ENCODE measurements at places on chromosomes 16 and 17.

DNA sequence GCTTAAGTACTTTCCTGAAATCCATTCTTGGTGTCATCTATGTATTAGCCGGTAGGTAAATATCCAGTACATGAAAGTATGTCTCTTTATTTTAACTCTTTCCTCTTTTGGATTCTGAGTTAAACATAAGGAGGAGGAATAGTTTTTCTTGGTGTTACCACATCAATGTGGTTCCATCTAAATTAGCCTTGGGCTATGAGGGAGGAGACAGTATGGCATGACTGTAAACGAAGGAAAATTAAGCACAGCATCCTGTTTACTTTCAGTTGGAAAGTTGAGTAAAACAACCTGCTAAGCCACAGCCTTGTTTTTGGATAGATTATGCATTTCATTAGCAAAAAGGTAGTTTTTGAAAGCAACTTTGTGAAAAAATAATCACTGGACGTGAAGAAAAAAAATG lies 693.0 kb upstream of the SOX9 start:
- no peak for DNase-seq

DNA sequence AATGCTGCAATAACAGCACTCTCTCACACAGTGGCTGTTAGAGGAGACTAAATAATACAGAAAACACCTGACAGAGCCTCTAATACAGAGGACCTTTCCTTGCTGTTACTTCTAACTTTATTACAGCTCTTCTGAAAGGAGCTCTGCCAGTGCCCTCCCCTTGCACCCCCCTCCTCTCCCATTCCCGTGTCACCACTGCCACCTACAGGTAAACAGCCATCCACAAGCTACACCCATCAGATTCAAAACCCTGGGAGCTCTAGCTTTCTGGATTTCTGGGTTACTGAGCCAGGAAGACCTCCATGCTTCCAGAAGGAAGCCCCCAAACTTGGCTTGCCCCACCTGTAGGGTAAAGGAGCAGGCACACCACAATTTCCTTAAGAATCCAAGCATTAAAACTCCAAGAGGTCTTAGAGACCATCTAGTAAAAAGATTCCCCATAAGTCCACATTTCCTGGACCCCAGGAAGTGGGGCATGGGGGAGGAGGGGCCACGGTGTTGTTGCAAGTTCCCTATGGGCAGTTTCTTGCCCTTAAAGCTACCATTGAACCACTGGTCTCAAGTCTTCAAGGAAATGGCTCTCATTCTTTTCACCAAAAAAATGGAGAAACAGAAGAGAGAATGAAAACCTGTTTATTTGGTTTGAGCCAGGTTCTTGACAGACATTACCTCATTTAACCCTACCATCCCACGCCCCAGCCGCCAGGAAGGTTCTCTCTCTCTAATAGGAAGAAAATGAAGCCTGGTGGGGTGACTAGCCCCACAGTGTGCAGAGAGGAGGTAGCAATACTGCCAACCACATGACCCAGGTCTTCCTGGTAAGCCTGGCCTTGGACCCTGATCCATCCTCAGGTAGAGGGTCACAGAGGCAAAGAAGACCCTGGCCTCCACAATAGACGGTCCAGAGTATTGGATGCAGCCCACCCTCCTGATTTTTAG lies 52.8 kb downstream of the TOM1L2 start:
- peak; percentile 50 for DNase-seq

DNA sequence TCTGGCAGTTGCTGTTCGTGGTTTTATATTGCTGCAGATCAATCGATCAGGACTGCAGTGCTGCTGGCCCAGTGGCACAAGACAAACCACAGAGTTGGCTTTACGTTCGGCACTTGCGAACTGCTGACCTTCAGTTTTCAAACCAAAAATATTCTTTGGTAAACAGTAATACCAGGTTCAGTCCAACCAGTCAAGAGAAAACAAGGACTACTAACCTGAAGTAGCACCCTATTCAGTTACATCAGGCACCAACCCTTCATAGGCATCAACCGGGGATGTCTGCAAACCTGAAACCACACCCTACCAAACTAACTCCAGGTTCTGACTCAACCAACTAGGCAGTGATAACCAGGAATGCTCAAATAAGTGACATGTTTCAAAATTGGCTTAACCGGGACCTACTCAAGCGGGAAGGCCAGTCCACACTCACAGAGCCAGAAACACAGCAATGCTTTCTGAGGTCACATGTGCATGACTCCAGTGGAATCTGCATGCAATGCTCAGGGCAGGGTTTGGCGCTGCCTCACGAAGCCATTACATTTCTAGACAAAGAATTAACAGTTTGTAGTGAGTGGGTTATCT lies 91.1 kb downstream of the SMG6 start:
- DNase-seq, result no peak

GRCh38 chr17:20935740-20936139 lies 107.1 kb downstream of the USP22 start:
- no peak for DNase-seq

- no peak for DNase-seq
Observed at GRCh38 chr17:36498560-36499300, 12.2 kb downstream of the ZNHIT3 start.

DNA sequence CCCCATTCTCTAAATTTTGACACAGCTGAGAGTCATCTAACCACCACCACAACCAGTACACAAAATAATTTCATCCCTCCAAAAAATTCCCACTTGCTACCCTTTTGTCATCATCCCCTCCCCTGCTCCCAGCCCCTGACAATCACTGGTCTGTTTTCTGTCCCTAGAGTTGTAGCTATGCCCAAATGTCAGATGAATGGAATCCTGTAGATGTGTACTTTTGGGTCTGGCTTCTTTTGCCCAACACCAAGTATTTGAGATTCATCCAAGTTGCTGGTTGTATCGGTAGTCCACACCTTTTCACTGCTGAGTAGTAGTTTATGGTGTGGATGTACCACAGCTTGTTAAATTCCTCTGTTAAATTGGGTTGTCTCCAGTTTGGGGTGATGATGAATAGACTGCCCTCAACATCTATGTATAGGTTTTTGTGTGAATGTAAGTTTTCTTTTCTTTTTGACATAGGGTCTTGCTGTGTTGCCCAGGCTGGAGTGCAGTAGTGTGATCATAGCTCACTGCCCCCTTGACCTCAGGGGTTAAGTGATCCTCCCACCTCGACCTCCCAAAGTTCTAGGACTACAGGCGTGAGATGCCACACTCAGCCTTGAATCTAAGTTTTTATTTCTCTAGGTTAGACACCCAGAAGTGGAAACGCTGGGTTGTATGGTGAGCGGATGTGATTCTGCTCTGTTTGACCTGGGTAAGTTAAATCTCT lies 14.6 kb upstream of the RMI2 start:
- no peak for DNase-seq

DNA sequence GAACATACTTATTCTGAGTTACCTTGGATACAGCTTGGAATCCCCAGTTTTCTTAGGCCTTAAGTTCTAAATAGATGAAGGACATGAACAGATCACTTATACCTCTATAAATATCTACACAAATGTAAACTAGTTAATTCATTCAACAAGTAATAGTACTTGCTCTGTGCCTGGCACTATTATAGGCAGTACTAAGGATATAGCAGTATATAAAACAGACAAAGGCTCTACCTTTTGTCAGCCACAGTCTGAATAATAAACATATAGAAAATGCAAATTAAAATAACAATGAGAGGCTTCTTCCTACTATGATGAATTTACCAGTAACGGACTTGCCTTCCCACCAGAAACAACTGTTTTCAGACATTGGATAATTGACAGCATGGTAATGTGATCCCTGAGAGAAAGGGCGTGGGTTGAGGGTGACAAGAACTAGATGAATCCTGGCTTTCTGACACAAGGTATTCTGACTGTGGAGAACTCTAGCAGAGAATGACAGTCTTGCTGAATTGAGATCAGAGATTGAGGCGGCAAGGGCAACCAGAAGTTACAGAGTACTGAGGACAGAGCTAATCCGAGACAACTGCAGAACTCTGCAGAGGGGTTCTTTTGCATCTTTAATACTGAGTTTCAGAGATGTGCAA lies 170.5 kb downstream of the TANC2 start:
- DNase-seq, result no peak

GRCh38 chr17:40482722-40483121 lies 18.7 kb downstream of the TNS4 start:
- DNase-seq, result no peak

DNA sequence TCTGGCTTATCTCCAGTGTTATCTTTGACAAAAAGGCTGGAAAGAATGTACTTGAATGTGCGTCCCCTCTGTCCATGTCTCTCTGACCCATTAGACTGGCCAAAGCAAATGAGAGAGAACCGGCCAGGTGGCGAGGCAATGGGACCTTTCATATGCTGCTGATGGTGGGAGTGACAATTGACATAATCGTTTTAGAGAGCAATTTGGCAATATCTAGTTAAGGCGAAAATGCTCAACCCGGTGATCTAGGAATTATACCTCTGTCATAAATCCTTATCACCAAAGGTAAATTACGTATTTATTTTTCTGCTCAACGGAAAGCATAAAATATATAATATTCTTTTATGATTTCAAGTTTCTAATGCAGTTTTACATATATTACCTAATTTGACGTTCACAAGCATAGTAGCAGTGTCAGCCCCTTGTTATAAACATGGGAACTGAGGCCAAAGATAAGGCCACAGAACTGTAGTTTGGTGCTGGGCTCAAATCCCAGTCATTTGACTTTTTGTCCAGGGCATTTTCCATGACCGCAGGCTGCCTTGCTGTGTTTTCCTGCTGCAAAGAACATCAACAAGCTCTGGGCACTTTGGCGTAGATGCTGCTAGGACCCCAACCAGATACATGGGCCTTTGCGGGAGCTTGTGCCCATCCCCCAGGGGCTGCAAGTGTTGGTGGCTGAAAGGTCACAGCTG lies 14.7 kb upstream of the SDK2 start:
- DNase-seq, result no peak

DNA sequence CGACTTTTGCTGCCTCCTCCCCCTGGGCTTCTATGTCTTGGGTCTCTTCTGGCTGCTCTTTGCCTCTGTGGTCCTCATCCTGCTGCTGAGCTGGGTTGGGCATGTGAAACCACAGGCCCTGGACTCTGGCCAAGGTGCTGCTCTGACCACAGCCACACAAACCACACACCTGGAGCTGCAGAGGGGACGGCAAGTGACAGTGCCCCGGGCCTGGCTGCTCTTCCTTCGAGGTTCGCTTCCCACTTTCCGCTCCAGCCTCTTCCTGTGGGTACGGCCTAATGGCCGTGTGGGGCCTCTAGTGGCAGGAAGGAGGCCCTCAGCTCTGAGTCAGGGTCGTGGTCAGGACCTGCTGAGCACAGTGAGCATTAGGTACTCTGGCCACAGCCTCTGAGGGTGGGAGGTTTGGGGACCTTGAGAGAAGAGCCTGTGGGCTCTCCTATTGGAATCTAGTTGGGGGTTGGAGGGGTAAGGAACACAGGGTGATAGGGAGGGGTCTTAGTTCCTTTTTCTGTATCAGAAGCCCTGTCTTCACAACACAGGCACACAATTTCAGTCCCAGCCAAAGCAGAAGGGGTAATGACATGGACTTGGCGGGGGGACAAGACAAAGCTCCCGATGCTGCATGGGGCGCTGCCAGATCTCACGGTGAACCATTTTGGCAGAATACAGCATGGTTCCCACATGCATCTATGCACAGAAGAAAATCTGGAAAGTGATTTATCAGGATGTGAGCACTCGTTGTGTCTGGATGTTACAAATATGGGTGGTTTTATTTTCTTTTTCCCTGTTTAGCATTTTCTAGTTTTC lies 2.3 kb downstream of the GP1BA start:
- no peak for DNase-seq

GRCh38 chr16:16910666-16911065 lies 531.7 kb downstream of the NPIPA7 start:
- no peak for DNase-seq

DNA sequence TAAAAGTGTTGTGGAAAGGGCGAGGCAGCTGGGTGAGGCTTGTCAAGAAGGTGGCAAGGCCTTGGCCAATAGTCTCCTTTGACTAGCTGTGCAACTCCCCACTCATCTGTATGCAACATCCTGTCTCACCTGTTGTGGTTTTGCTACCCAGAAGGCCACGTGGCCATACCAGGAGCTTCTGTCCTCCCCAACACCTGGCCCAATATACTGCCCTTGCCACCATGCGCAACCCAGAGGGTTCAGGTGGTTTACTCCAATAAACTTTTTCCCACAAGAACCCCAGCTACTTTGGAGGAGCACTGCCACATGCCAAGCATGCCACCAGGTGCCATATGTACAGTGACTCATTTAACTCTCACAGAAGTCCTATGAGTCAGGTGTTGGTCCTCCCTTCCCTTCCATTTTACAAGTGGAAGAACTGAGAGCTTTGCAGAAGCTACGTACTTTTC lies 10.2 kb downstream of the MYO19 start:
- DNase-seq, result no peak

DNA sequence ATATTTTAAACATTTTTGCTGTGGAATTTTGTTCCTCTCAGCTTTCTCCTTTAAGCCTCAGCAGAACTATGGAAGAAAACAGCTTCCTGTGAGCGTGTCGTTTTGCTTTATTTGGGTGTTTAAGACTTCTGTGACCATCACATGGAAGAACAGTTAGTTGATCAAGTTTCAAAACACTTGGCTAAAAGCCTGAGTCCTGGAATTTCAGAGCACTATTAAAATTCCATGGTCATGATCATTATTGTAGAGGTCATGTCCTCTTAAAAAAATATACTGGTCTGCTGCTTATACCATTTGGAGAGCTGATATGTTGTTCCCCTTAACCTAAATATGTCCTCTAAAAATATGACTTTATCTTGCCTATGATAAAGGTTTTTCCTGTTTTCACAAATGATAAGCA lies 12.6 kb upstream of the CDR2 start:
- DNase-seq, result no peak

DNA sequence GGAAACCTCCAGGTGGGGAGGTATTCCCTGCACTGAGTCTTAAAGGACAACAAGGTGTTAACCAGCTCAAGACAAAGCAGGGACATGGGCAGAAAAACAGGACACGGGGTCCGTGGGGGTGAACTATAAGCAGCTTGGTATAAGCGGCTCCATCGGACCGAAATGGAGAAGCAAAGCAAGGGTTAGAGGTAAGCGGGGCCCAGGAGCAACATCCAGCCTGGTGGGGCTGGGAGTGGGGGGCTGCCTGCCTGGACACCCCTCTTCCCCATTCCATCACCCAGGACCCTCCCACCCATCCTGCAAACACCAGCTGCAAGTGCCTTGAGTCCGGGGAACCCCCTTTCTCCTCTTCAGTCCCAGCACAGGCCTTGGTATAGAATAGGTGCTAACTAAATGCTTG lies 29.5 kb downstream of the MYH11 start:
- no peak for DNase-seq

DNA sequence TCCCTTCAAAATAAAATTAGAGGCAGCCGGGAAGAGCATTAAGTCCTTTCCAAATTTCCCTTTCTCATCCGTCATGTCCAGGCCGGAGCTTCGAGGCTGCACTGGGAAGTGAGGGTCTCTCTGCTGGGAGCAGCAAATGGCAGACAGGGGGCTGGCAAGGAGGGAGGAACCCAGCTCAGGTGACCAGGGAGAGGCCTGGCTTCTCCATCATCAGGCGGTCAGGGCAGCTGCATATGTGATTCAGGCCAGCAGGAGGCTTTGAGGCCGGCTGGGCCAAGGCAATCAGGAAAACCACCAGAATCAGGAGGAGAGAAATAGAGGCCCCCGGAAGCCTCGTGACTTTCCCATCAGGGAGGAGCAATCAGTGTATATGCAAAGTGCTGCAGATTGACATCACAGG lies 85.0 kb upstream of the RPL38 start:
- DNase-seq, result no peak

- DNase-seq, result no peak
Observed at GRCh38 chr16:81448154-81449131, 3.8 kb downstream of the CMIP start.

All from stimulated activated CD4-positive, alpha-beta T cell treated with anti-CD3 and anti-CD28 coated beads, Interleukin-12 subunit alpha, Interleukin-12 subunit beta, amount 100 ng/mL, for 48 hours (primary cell).